ENCODE measurements at places on chromosomes 6 and 20.

GRCh38 chr6:15948930-15949900 lies 179.7 kb upstream of the MYLIP start:
- DNase-seq = no peak

- no peak for DNase-seq
These were observed 14.9 kb upstream of the SLC22A16 start for GRCh38 chr6:110491299-110491643.

- no peak for DNase-seq
These were observed 682 bp upstream of the CHD6 start for GRCh38 chr20:41618807-41619311.

- DNase-seq = no peak
These were observed 859.7 kb upstream of the ADGRB3 start for GRCh38 chr6:67775333-67775732.

DNA sequence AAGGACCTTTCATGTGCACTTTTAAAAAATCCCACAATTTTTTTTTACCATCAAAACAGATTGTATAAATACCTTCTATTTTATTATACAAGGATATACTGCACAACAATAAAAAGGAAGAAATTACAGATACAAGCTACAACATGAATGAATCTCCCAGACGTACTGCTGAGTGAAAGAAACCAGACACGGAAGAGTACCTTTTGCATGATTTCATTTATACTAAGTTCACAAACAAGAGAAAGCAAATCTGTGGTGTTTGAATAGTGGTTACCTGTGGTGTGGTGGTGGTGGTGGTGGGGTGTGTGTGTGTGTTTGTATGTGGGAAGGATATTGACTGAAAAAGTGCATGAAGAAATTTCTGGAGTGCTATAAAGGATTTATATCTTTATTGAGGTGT lies 6.8 kb upstream of the PLCB4 start:
- no peak for DNase-seq
